ENCODE measurements at places on chromosomes 4 and X.

DNA sequence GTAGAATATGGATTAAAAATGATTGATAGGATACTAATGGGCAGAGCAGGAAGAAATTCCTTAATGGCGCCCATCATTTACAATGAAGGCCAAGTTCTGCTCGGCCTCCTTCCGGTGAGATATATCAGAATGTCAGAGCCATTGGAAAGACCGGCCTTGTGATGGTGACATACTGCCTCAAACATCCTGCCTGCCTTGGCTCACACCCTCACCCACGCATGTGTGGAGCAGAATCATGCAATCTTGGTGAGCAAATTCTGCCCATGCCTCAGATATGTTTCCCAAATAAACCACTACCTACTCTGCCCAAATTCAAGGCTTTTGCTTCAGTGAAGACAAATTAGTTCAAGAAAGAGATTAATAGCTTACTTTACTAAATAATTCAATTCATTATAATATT lies 163.3 kb downstream of the MID1 start:
- no peak for DNase-seq

DNA sequence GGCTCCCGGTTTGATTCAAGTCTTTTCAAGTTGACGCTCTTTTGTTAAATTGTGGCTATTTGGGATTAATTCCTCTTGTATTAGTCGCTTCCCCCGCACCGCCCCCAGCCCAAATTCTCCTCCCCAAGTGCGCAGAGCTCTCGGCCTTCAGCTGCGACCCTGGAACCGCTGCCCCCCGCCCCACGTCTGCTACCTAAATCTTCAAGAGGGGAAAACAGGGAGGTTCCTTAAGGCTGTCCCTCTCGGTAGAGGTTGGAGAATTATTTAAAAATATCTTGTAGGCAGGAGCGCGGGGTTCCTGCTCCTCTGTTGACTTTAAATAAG lies 860 bp upstream of the RPS6KA3 start:
- DNase-seq: no peak

DNA sequence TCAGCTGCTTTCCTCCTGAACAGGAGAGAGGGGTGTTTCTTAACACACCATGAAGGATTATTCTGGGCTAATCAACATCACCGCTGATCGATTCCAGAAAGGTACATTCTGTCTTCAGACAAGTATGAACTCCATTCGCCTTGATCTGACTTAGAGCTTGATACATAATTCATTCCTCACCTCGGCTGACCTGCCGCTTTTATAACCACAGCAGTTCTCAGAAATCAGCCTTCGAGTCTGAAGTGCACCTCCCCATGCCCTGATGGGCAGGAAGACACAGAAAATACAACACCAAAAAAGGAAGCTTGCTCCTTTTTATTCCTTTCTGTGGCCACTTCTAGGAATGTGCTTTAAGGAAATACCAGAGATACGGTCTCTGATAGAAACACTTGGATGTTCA lies 85.7 kb downstream of the JAKMIP1 start:
- no peak for DNase-seq

DNA sequence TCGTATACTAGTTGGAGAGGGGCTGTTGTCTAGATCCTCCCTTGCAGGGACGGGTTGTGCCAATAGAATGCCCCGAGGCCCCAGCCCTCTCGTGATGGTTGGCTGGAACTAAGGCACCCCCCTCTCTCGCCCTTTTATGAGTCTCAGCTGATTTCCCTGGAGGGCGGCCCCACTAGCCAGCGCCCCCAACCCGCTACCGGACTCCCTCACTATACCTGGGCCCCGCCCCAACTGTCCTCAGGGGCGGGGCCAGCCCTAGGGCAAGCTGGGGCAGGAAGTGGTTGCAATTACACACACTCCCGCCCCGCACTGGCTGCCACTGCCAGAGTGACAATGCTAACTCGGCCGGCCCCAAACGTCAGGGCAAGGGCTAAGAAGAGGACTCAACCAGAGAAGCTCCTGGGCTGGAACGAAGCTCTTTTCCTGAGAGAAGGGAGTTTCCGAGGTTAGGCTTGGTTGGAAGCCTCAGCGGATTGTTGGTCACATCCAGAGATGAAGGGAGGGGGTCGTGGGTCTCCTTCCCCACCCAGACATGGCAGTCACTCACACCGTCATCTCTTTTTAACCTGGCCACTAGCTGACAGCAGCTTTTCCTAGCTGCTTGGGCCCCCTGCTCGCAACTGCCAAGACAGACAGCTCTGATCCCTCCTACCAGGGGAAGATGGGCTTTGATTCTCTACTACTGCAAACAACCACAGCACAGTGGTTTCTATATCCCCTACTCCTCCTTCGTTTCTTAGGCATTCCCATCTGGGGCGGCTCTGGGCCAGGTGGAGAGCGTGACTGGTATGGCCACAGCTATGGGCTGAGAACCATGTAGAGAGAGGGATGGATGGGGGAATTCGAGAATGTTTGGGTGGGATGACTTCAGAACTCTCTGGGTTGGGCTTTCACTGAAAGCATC lies 21.0 kb upstream of the BCORL1 start:
- DNase-seq: peak; percentile 67

DNA sequence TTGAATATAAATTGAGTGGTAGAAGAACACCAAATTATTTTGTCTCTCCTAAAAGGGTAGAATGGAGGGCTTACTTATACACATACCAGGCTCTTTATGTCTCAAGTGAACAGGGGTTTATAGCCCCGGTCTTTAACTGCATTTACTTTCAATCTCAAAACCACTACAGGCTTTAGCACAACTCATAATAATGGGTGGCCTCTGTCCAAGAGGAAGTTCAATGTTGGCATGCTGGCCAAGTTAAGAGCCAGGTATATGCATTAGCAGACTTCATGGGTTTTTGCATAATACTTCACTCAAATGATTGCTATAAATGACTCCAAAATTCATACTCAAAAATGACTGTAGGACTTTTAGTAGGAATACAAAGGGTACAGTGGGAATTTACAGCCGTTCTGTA lies 118.5 kb upstream of the OTUD4 start:
- no peak for DNase-seq

DNA sequence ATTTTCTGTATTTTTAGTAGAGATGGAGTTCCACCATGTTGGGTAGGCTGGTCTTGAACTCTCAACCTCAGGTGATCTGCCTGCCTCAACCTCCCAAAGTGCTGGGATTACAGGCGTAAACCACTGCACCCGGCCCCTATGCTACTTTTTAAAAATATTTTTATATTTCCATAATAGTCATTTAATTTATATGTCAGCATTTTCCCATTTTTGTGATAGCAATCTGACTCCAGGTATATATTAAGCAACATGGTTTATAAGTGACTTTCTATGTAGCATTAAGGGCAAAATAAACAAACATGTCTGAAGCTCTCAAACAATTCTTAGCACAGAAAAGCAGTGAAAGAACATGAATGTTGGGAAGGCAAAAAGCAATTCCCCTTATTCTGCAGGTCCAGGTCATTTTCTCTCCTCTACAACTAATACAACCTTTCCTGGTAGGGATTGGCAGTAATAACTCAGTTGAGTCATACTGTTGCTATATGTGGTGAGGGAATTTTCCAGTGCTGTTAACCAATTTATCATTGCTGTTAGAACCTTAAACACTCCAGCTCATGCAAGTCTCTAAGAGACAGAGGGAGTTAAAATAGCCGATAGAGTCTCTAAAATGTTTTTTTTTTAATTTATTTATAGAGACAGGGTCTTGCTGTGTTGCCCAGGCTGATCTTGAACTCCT lies 24.0 kb downstream of the SMIM14 start:
- no peak for DNase-seq

Measured in CD4-positive, alpha-beta T cell treated with Interleukin-6 at 100 ng/mL for 8 hours (primary cell).